ENCODE measurements at places on chromosomes 5 and 9. TPM values are rescaled to one million over a fixed set of nuclear protein-coding genes. Genes with fewer than 3 reads are reported as not detected.

FOXD4L3 gene
- not detected for total RNA-seq

DNA sequence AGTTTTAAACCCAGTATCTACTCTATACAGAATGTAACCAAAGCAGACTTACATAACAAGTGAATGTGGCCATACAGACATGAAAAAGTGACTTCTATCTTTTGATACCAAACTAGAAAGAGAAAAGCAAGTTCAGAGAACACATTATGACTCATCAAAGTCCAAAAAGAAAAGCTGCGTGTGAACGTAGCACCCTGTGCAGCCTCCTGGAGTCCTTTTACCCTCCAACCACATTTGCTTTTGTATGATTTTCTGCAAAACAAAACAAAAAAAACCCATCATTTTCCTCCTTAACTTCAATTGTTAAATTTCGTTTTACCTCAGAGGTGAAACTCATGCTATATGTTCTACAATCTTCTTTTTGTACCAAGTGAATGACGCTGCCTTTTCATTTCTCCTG lies 2.8 kb upstream of the SMARCA2 start:
- no peaks in the 10 kb centered on the region for H3K4me1 ChIP-seq
- DNase-seq = no peak
- no peak overlapping the region for H3K4me3 ChIP-seq
- H3K27me3 ChIP-seq = peaks cover 33% of the 10 kb centered on the region
- H3K36me3 ChIP-seq = no peaks in the 10 kb centered on the region

GRCh38 chr5:127298656-127299055 lies 8.1 kb downstream of the MEGF10 start:
- no peak overlapping the region for H3K4me3 ChIP-seq
- no peaks in the 10 kb centered on the region for H3K36me3 ChIP-seq
- H3K4me1 ChIP-seq = peaks cover 9% of the 10 kb centered on the region
- peak overlapping the region; percentile 82 for H3K27ac ChIP-seq
- DNase-seq = no peak
- no peaks in the 10 kb centered on the region for H3K27me3 ChIP-seq

DNA sequence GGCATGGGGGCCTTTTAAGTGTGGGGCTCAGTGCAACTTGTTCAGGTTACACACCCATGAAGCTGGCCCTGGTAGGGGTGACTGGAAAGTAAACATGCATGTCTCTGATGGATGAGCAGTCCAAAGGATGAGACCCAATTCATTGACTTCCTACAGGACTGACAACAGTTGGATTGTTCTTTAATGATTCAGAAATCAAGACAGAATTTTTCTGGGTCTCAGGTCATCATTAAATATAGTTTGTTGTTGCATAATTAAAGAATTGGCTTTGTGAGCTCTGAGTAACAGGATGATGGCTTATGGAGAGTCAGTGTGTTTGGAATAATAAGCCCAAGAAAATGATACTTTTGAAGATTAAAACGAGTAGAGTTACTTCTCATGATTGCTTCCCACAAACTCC lies 604.2 kb upstream of the CLINT1 start:
- DNase-seq = no peak
- H3K27ac ChIP-seq = no peak overlapping the region
- no peak overlapping the region for H3K4me3 ChIP-seq
- no peaks in the 10 kb centered on the region for H3K36me3 ChIP-seq

GOLM1 gene
- total RNA-seq = 79.4 TPM

- H3K36me3 ChIP-seq = no peaks in the 10 kb centered on the region
- H3K27ac ChIP-seq = no peak overlapping the region
- DNase-seq = no peak
These were observed 88.2 kb downstream of the SREK1 start for GRCh38 chr5:66232275-66232674.

PHF24 gene
- 2.7 TPM for total RNA-seq

DNA sequence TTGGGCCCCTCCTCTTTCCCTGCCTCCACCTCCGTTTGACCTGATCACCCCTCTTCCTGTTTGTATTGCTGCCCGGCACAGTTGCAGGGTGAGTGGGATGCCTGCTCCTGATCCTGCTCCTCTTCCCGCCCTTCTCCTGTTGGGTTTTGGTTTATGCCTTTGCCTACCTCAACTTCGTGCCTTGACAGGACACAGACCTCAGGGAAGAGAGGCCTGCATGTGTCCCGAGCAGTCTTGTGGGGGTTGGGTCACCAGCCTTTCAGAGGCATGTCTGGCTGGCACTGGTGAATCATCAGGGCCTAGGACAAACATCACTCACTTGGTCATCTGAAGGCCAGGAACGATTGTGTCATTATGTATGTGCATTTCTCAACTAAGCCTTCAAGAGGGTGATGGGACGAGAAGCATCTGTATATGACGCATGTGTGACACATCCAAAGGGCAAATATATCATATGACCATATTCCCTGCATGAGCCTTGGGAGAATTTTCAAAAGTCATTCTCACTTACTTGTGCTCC lies 56.9 kb downstream of the NPR3 start:
- no peak overlapping the region for H3K27ac ChIP-seq
- no peaks in the 10 kb centered on the region for H3K4me1 ChIP-seq
- H3K27me3 ChIP-seq = no peaks in the 10 kb centered on the region
- H3K4me3 ChIP-seq = no peak overlapping the region

- no peak for DNase-seq
- H3K27ac ChIP-seq = no peak overlapping the region
- no peaks in the 10 kb centered on the region for H3K36me3 ChIP-seq
- H3K4me1 ChIP-seq = no peaks in the 10 kb centered on the region
- H3K27me3 ChIP-seq = no peaks in the 10 kb centered on the region
- H3K4me3 ChIP-seq = no peak overlapping the region
These were observed 302.7 kb upstream of the NREP start for GRCh38 chr5:112059579-112060135.

SOHLH1 gene
- not detected for total RNA-seq

RNF183 gene
- total RNA-seq = 0.48 TPM

DNA sequence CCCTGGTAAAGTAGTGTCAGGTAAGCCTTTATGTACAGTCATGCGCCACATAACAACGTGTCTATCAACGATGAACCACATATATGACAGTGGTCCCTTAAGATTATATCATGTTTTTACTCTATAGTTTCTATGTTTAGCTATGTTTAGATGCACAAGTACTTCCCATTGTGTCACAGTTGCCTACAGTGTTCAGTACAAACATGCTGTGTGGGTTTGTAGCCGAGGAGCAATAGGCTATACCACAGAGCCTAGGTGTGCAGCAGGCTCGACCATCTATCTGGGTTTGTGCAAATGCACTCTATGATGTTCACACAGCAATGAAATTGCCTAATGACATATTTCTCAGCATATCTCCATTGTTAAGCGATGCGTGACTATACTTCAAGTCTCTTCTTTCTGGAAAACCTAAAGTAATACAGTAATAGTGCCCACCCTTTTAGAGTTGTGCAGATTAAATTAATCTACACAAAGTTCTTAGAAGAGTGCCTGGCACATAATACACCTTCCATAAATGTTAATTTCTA lies 295.9 kb downstream of the ARHGAP26 start:
- H3K27me3 ChIP-seq = no peaks in the 10 kb centered on the region
- no peak overlapping the region for H3K27ac ChIP-seq
- H3K36me3 ChIP-seq = peaks cover 4% of the 10 kb centered on the region
- no peak for DNase-seq

PCDHGA12 gene
- total RNA-seq = 1.8 TPM

DNA sequence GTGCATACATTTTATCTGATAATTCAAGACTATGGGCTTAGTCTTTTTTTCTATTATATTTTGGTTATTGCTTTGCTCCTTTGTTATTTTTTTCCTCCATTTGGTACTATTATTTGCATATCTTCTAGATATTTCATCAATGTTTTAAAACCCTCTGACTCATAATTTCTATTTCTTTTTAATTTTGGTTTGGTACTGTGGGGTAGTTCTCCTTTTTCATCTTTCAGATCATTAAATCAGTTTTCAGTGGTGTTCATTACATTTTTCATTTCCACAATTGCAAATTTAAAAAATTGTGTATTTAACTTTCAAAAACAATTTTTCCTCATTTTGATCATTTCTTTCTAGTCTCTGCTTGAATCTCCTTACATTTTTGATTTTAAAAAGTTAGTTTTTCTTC lies 7.5 kb upstream of the FRMPD1 start:
- H3K4me3 ChIP-seq = no peak overlapping the region
- DNase-seq = no peak
- H3K27me3 ChIP-seq = peaks cover 55% of the 10 kb centered on the region
- H3K4me1 ChIP-seq = no peaks in the 10 kb centered on the region
- H3K27ac ChIP-seq = no peak overlapping the region

GRCh38 chr5:32578363-32578762 lies 7.0 kb upstream of the SUB1 start:
- no peaks in the 10 kb centered on the region for H3K27me3 ChIP-seq
- H3K4me1 ChIP-seq = no peaks in the 10 kb centered on the region
- no peak for DNase-seq
- no peaks in the 10 kb centered on the region for H3K36me3 ChIP-seq
- H3K4me3 ChIP-seq = no peak overlapping the region
- H3K27ac ChIP-seq = no peak overlapping the region

DNA sequence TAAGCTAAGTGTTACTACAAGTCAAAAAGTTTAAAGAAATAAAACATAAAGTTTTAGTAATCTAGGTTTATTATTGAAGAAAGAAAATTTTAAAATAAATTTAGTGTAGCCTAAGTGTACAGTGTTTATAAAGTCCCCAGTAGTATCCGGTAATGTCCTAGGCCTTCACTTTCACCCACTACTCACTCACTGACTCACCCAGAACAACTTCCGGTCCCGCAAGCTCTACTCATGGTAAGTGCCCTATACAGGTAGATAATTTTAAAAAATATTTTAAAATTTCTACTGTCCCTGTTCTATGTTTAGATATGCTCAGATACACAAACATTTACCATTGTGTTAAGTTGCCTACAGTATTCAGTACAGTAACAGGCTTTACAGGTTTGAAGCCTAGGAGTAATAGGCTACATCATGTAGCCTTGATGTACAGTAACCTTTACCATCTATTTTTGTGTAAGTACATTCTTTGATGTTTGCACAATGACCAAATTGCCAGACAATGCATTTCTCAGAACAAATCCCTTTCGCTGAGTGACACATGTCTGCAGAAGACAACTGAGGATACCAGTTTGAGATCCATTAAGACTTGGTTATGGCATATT lies 253.6 kb downstream of the TRIM32 start:
- DNase-seq = no peak
- no peaks in the 10 kb centered on the region for H3K36me3 ChIP-seq
- no peaks in the 10 kb centered on the region for H3K27me3 ChIP-seq
- no peak overlapping the region for H3K27ac ChIP-seq
- H3K4me1 ChIP-seq = no peaks in the 10 kb centered on the region
- no peak overlapping the region for H3K4me3 ChIP-seq

GPSM1 gene
- total RNA-seq = 34.4 TPM

ELOVL7 gene
- 6.0 TPM for total RNA-seq
